B cell (primary cell): ENCODE measurements at places on chromosomes 11 and 22.

DNA sequence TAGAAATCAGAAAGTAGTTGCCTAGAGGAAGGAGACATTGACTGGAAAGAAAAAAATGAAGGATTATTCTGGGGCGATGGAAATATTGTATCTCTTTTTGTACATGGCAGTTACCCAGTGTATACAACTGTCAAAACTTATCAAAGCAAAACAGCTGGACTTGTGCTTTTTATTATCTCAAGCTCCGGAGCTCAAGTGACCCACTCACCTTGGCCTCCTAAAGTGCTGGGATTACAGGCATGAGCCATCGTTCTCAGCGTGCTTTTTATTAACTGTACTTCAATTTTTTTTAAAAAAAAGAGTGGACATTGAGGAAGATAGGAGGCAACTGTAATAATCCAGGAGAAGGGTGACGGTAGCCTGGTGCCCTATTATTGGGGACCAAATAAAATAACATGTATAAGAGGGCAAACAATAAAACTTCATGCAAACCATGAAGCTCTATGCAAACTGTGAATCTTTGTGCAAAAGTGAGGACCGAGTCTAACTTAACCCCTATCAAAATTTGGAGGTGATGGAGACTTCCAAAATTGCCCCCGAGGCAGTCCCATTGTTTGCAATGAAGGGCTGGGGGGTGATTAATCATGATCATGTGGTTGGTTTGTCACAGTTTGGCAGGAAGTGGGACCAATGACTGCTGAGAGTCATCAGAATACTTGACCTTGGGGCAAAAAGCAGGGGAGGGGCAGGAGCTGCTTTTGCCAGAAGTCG, 23.5 kb downstream of the FZD4 start:
- no peak for DNase-seq

DNA sequence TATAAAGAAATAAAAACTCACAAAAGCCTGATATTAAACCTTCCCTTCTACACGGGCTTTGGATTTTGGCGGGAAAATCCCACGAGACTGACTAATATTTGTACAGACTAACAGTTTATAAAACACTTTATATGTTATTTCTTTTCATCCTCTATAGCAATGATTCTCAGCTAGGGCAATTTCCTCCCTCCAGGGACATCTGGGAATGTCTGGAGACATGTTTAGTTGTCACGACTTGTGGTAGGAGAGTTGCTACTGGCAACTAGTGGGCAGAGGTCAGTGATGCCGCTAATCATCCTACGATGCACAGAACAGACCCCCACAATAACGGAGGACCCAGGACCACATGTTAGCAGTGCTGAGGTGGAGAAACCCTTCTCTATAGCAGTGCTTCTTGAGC, 304.8 kb upstream of the PITPNB start:
- no peak for DNase-seq

DNA sequence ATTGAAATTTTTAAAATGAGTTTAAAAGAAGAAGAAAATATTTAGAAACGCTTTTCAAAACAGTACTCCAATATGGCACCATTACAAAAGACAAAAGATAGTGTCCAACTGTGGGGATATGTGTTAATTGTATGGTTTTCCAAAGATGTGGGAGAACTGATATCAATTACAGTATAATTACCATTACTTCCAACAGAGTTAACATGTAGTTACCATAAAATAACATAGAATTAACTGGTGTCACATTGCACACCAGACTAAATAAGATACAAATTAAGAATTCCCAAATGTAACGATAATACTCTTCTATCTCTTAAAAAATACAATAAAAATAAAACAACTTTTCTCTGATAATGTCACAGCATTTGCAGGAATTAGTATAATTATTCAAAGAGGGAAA, 329.5 kb downstream of the SOX6 start:
- no peak for DNase-seq

DNA sequence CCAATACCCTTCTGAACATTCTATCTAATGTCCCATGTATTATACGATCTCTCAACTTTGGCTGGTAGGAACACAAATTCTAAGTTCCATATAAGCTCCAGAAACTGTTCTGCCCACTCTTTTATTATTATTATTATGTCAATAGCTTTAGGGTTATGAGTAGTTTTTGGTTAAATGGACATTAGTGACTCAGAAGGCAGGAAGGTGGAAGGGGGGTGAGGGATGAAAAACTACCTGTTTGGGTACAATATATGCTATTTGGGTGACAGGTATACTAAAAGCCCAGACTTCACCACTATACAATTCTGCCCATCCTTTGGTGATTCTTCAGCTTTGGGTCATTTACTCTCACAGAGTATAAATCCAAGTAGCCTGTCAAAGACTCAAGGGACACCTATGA, 22.5 kb upstream of the TRIM29 start:
- DNase-seq, result no peak

- DNase-seq, result no peak
These were observed 37.4 kb downstream of the MICAL2 start for GRCh38 chr11:12147827-12148226.
